Stimulated activated CD8-positive, alpha-beta memory T cell treated with anti-CD3 and anti-CD28 coated beads, Interleukin-4, amount 100 ng/mL, for 4 hours (primary cell): ENCODE measurements at places on chromosomes 2 and 18.

DNA sequence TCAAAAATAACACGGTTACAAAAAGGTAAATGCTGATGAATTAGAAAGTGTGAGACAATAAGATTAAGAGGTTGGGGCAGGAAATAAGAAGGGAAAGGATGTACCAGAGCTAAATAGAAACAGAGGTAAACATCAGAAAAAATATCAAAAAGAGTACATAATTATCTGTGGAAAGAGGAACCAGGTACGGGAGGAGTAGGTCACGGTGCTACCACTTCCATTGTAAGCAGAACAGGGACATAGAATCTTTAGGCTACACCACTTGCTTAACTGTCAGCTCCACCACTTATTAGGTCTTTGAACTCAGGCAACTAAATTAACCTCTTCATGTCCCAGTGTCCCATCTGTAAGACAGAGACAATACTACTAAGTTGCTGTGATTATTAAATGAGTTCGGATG lies 350.3 kb downstream of the LRATD1 start:
- DNase-seq: no peak

DNA sequence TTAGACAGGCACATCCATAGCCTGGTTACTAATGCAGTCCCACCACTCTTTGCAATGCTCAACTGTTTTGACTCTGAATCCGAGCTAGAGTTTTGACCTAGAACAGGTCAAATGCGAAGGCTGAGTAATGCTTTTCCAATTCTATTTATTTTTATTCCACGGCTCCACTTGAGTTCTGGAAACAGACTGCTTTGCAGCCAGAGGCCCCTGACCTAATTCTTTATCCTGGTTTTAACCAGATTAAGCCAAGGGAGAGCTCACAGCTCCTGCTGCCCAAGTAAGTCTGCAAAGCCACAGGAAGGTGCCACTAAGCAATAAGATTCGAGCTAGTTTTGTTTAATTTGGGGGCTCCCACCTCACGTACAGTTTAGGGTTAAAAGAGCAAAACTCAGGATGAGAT lies 51.4 kb downstream of the MREG start:
- DNase-seq: no peak

GRCh38 chr2:190170673-190171072 lies 108.1 kb upstream of the MSTN start:
- no peak for DNase-seq

- no peak for DNase-seq
Measured at GRCh38 chr2:20415511-20415918, 31.4 kb upstream of the RHOB start.
